ENCODE measurements at places on chromosomes 7 and 10.

- no peak for DNase-seq
These were observed 390.3 kb downstream of the KCNMA1 start for GRCh38 chr10:77247031-77247990.

- DNase-seq = no peak
These were observed 33.0 kb upstream of the SPOCK2 start for GRCh38 chr10:72121389-72121788.

GRCh38 chr10:97078261-97078937 lies 107.4 kb downstream of the SLIT1 start:
- no peak for DNase-seq

- no peak for DNase-seq
These were observed 324.9 kb downstream of the PARD3 start for GRCh38 chr10:34489973-34490745.

DNA sequence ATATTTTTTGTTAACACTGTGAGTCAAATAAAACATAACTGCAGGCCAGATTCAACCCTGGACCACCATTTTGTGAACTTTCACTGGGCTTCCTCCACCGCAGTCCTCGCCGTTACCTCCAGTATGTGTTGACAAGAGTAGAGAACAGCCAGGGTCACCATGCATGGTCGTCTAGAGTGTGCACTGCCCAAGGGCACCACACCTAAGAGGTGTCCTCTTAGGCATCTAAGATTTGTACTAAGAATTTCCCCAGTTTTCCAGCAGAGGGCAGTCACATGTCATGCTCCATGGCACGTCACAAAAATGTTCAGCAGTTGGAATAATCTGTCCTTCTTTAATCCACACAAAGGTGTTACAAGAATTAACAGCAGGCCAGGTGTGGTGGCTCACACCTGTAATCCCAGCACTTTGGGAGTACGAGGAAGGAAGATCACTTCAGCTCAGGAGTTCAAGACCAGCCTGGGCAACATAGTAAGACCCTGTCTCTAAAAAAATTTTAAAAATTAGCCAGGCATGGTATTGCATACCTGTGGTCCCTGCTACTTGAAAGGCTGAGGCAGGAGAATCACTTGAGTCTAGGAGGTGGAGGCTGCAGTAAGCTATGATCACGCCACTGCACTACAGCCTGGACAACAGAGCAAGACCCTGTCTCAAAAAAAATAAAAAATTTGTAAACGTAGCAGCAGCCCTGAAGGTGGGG lies 71.2 kb upstream of the FOXK1 start:
- peak; percentile 42 for DNase-seq
